ENCODE measurements at places on chromosomes 5 and 9.

DNA sequence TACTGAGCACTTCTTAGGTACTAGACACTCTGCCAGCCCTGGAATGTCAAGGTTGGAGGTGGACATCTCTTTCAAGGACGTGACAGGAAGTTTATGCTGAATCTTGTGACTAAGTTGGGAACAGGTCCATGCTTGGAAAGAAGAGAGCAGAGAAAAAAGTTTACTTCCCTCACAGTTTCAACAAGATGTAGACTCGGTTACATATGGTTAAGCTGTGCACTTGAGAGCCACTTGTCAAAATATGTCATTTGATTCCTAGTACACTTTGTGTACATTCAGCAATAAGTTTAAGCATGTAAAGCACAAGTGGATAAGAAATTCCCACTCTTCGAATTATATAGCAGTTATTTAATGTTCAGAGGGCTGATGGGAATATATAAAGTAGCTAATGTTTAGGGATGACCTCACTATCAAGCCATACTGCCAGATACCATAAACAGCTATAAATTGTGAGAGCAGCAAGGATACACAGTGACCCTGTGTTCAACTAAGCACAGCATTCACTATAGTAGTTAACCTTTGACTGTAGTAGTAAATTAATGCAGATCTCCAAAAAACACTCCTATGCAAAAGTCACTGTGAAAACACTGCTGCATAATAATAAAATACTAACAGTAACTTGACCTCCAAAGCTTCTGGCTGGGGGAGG, 1944.6 kb upstream of the WWC1 start:
- DNase-seq: no peak

- DNase-seq: no peak
Observed at GRCh38 chr9:77218612-77219011, 41.3 kb downstream of the VPS13A start.

- no peak for DNase-seq
Observed at GRCh38 chr9:14515571-14516198, 177.5 kb downstream of the ZDHHC21 start.

- DNase-seq: no peak
Observed at GRCh38 chr5:109365653-109366052, 44.1 kb downstream of the PJA2 start.

DNA sequence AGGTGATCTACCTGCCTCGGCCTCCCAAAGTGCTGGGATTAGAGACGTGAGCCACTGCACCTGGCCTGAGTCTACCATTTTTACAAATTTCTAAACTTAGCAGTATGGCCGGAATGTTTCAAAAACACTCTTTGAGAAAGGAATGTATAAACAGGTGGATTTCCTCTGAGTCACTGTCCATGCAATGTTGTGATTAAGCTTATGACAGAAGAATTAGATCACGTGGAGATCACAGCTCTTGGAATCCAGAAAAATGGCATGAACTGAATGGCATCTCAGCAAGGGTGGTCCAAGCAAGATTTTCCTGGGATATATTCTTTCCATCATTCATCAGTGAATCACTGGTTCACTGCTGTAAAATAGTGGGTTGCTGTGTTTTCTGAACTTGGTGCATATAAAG, 865.0 kb downstream of the PTPRD start:
- no peak for DNase-seq

DNA sequence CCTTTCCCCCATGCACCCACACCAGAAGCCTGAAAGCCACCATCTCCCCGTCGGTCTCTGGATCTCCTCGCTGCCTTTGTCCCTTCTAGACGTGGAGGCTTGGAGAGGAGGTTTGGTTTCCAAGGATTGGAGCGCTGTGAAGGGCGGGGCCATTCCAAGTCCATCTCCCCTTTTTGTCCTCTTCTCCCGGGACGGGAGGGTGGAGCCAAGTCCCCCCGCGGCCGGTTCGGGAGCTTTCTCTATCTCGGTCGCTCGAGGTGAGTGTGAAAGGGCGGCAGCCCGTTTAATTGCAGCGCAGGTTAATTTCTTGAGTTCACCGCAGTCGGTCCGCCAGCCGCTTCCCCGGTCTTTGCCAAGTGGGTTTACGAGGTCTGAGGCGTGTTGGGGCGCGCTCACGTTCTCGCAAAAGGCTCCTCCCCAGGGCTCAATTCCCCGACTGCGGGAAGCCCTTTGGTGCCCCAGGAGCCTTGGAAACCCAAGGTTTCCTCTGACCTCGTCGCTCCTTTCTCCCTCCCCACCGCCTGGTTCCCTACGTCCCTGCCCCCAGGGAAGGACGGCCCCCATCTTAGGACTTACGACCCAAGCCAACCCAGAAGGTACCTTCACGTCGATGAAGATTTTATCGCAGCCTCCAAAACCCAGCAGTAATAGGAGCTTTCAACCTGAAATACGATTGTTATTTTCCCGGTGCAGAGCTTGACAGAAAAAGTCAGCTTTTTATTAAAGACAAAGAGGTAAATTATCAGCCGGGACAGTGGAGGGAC, 2.8 kb upstream of the ZNF462 start:
- DNase-seq: no peak

- DNase-seq: no peak
Observed at GRCh38 chr5:9374025-9374424, 171.8 kb downstream of the SEMA5A start.

DNA sequence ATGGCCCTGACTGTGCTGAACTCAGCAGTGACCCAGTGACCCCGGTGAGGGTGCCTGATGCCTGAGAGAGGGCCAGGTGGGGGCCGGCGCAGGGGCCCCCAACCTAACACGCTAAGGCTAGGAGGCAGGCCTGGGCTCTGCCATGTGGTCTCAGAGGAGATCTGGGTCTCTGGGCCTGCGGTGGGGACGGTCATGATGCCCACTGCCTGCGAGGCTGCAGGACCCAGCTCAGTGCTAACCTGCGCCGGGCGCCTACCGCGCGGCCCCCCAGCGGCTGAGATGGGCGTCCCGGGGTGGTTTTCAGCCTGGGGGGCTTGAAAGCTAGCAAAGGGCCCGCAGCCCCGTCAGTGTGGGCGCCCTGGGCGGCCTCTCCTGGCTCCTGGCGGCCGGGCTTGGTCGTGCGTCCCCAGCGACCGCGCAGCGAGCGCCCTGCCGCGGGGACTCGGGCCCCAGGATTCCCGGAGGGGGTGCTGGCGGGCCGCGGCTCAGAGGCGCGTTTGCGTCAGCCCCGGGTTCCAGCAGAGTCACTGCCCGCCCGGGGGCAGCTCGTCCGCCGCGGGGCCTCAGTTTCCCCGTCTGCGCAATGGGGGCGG, 2.5 kb downstream of the EGFL7 start:
- DNase-seq: no peak

DNA sequence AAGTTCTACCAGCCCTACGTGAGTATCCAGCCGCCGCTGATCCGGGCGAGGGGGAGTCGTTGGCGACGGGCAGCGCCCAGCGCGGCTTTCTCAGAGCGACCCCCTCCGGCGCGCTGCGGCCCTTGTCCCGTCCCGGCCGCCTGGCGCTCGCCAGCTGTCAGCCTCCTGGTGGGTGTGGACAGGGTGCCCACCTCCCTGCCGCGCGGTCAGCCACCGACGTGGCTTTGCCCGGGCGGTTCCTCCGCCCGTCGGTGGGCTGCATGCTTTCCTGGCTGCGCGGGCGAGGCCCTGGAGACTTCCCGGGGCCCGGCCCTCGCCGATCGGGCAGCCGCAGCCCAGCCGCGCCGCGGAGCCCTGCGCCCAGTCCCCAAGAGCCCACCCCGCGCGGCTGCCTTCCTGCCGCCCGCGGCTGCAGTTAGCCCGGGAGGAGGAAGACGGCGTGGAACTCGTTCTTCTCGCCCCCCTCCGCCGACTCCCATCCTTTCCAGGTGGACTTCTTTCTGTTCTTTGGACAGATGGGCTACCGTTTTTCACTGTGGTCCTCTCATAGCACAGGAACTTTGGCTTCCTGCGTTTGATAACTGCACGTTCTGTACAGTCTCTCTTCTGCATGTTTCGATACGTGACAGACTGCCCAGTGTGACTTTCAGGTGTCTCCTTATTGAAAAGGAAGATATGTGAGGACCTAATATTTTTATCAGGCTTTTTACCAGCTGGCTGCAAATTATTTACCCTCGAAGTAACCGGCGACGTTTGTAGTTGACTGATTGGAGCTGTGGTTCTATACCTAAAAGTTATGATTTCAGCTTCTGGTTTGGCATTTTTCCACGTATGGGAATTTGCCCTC, 577 bp downstream of the AP3S1 start:
- no peak for DNase-seq

DNA sequence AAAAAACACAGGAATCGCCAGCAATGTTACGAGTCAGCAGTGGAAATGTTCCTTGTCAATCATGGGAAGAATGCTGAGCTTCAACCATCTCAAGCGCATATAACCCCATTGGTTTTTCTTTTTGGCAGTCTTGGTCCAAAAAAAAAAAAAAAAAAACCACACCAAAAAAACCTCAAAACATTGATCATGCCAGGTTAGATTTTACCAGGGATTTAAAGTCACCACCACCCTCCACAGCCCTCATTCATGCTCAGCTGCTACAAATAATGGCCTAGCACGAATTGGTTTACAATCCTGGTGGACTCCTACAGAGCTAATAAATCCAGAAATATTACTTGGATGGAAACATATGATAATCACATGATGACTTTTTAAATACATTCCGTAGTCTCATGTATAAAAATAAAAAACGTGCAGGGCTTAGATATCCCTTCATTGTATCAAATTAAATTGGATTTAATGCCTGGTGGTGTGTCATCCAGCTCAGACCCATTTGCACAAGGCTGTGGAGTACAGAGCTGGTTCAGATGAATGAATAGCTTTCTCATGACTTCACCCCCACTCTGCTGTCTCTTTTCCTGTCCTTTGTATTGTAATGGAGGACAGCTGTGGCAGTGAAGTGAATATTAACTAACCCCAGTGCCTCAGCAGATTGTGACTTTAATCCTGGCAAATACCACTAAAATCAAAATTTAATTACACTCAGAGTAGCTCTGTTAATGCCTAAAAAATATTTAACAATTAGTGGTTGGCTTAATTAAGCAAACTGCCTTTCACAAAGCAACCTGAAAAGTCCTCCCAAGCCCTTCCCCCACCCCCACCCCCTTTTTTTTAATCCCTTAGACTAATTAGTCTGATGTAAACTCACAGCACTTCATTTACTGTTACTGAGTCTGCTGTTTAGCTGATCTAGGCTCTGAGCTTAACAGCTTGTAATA, 626.5 kb upstream of the ZNF608 start:
- DNase-seq: no peak

DNA sequence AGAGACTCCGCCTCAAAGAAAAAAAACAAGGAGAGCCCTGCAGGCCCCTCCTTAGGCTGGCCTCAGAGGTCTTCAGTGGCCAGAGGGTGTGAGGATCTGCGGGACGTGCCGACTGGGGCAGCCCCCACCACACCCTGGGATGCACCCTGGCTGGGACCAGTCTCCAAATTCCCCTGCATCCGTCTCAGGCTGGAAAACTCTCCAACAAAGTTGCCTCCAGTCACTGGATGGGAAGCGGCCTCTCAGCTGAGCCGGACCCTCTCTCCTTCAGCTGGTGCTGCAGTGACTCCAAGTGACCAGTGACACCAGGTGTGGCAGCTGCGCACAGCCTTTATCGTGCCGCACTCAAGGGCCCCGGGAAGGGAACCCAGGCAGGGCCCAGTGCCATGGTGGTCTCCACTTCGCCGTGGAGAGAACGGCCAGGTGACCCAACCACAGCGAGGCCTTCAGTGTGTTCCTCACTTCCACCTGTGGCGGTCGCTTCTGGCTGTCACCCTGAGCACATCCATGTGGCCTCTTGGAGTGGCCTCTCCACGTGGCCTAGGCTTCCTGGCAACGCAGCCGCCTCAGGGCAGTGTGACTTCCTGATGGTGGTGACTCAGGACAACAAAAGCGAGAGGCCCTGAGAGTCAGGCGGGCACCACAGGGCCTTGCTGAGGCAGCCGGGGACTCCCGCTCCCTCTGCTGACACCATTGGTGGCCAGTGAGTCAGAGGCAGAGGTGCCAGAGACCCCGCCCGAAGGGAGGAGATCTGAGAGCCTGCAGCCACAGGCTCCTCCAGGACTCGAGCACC, 19.3 kb upstream of the CAMSAP1 start:
- peak; percentile 21 for DNase-seq

- no peak for DNase-seq
Observed at GRCh38 chr5:74762599-74762998, 4.3 kb downstream of the GFM2 start.
